H9 (cell line): ENCODE measurements at places on chromosomes 12 and 14.

- DNase-seq = no peak
Observed at GRCh38 chr14:97550463-97550862, 753.3 kb downstream of the VRK1 start.

GRCh38 chr14:52987514-52987913 is 36.7 kb upstream of the FERMT2 start:
- no peak for DNase-seq

- DNase-seq = no peak
Observed at GRCh38 chr14:21704338-21704737, 30.7 kb upstream of the OR4E1 start.

GRCh38 chr14:68952531-68953195 is 26.4 kb downstream of the ACTN1 start:
- no peak for DNase-seq

DNA sequence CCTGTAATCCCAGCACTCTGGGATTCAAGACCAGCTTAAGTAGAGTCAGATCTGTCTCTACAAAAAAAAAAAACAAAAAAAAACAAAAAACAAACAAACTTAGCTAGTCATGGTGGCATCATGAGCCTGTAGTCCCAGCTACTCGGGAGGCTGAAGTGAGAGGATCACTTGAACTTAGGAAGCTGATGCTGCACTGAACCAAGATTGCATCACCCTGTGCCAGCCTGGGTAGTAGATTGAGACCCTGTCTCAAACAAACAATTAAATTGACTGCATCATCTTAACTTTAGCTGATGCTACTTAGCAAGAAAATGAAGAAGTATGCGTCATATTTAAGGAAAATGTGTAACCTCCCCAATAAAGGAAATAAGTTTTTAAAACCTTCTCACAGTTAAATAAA is 136.6 kb upstream of the ATXN7L3B start:
- no peak for DNase-seq

- no peak for DNase-seq
Observed at GRCh38 chr12:97763113-97763512, 300.5 kb downstream of the RMST start.

DNA sequence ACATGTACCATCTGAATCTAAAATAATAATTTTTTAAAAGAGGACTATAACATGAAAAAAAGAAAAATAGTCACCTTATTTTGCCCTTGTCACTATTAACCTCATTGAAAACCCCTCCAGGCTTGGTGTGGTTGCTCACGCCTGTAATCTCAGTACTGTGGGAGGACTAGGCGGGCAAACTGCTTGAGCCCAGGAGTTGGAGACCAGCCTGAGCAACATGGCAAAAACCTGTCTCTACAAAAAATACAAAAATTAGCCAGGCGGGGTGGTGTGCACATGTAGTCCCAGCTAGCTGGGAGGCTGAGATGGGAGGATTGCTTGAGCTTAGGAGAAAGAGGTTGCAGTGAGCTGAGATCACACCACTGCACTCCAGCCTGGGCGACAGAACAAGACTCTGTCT is 126.3 kb upstream of the KRAS start:
- no peak for DNase-seq
